CD4-positive, alpha-beta memory T cell (primary cell): ENCODE measurements at places on chromosomes 7 and 10. TPM values are rescaled to one million over a fixed set of nuclear protein-coding genes. Genes with fewer than 3 reads are reported as not detected.

Gene EVX1
- total RNA-seq = not detected

Gene GIMAP7
- total RNA-seq = 464 TPM

Gene TRA2A
- 145 TPM for total RNA-seq

- peaks cover 14% of the 10 kb centered on the region for H3K4me1 ChIP-seq
- no peaks in the 10 kb centered on the region for H3K27me3 ChIP-seq
- no peak overlapping the region for H3K4me3 ChIP-seq
- no peak for DNase-seq
- no peaks in the 10 kb centered on the region for H3K36me3 ChIP-seq
- no peak overlapping the region for H3K27ac ChIP-seq
Measured at GRCh38 chr10:133226251-133226808, 3.7 kb upstream of the UTF1 start.

- peaks cover 33% of the 10 kb centered on the region for H3K4me1 ChIP-seq
- no peak overlapping the region for H3K4me3 ChIP-seq
- H3K36me3 ChIP-seq = peaks cover 7% of the 10 kb centered on the region
Measured at GRCh38 chr7:6708304-6708703, 1.6 kb upstream of the ZNF12 start.

- no peaks in the 10 kb centered on the region for H3K36me3 ChIP-seq
- H3K27me3 ChIP-seq = no peaks in the 10 kb centered on the region
- no peak overlapping the region for H3K27ac ChIP-seq
- DNase-seq = peak; percentile 60
- no peak overlapping the region for H3K4me3 ChIP-seq
Measured at GRCh38 chr10:4061441-4061951, 276.5 kb upstream of the KLF6 start.

DNA sequence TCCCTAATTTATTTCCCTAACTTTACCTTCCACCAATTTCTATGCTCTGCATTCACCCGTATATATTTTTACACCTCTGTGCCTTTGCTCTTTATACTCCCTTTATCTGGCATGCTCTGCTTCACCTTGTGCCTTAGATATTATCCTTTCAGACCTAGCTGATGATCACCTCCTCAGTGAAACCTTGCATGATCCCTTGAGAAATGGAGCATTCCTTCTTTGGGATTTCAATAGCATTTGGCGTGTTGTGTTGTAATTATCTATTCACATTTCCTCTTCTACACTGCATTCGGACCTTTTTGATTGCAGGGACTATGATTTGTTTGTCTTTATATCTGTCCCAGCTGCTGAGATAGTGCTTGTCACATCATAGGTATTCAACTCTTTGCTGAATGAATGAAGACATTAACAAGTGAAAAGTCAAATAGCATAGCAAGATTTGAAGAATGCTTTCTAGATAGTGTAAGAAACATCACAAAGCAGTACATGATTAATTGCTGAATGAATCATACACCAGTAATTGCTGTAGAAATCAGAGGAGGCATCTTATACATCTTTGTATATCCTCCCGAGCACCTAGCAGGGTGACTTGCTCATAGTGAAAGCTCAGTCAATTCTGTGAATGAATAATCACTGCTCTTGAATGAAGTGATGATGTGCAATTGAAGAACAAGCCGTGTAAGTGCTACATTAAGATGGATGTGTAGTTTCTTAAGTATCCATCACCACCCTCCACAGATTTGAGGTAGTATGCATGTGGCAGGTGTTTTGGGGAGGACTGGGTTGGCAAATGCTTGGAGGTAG is 2.0 kb upstream of the TM9SF3 start:
- no peak for DNase-seq
- H3K27ac ChIP-seq = no peak overlapping the region
- no peaks in the 10 kb centered on the region for H3K36me3 ChIP-seq
- no peak overlapping the region for H3K4me3 ChIP-seq
- peaks cover 43% of the 10 kb centered on the region for H3K4me1 ChIP-seq
- H3K27me3 ChIP-seq = no peaks in the 10 kb centered on the region

GRCh38 chr10:8078027-8078426 is 23.5 kb downstream of the GATA3 start:
- H3K27ac ChIP-seq = no peak overlapping the region
- no peaks in the 10 kb centered on the region for H3K27me3 ChIP-seq
- no peak for DNase-seq
- peaks cover 6% of the 10 kb centered on the region for H3K4me1 ChIP-seq
- no peak overlapping the region for H3K4me3 ChIP-seq
- peaks cover 31% of the 10 kb centered on the region for H3K36me3 ChIP-seq

GRCh38 chr10:100829933-100830727 is 82.6 kb upstream of the SLF2 start:
- H3K27me3 ChIP-seq = peaks cover 47% of the 10 kb centered on the region
- H3K27ac ChIP-seq = no peak overlapping the region
- H3K36me3 ChIP-seq = no peaks in the 10 kb centered on the region

GRCh38 chr10:115903207-115903606 is 369.8 kb downstream of the GFRA1 start:
- H3K27ac ChIP-seq = no peak overlapping the region
- no peak for DNase-seq
- no peaks in the 10 kb centered on the region for H3K4me1 ChIP-seq
- no peaks in the 10 kb centered on the region for H3K36me3 ChIP-seq
- no peaks in the 10 kb centered on the region for H3K27me3 ChIP-seq

GRCh38 chr7:91140982-91141381 is 123.3 kb upstream of the FZD1 start:
- H3K27ac ChIP-seq = no peak overlapping the region
- H3K4me3 ChIP-seq = no peak overlapping the region
- no peaks in the 10 kb centered on the region for H3K36me3 ChIP-seq

GRCh38 chr7:142803901-142804300 is 33.1 kb downstream of the PRSS2 start:
- no peaks in the 10 kb centered on the region for H3K27me3 ChIP-seq
- peaks cover 97% of the 10 kb centered on the region for H3K4me1 ChIP-seq
- peaks cover 31% of the 10 kb centered on the region for H3K36me3 ChIP-seq
- H3K4me3 ChIP-seq = no peak overlapping the region
- no peak for DNase-seq
- H3K27ac ChIP-seq = peak overlapping the region; percentile 99

DNA sequence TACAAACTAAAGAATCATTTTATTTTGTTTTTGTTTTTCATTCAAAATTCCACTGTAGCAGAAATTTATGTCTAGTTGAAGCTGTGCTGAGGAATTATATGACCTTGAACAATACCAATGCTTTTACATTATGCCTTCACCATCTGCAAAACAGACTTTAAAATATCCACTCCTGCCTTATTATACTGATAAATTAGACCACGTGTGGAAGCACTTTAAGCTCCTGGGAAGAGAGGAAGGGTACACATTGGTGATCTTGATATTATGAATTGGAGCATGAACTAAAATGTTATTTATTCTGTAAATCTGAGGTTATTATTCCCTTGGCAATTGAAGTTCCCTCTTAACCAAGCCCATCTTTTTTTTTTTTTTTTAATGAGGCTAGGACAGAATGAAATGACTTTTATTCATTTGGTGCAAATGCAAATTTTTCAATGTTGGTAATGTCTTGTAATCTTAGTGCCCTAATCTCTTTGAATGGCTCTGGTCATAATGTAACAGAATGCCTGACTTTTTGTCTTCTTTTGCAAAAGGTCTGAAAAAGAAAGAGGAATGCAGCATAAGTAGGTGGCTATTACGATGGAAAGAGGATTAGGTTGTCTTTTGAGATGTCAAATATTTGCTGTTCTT is 139.9 kb upstream of the COBL start:
- no peaks in the 10 kb centered on the region for H3K36me3 ChIP-seq
- no peak overlapping the region for H3K4me3 ChIP-seq
- no peaks in the 10 kb centered on the region for H3K27me3 ChIP-seq
- no peak overlapping the region for H3K27ac ChIP-seq

DNA sequence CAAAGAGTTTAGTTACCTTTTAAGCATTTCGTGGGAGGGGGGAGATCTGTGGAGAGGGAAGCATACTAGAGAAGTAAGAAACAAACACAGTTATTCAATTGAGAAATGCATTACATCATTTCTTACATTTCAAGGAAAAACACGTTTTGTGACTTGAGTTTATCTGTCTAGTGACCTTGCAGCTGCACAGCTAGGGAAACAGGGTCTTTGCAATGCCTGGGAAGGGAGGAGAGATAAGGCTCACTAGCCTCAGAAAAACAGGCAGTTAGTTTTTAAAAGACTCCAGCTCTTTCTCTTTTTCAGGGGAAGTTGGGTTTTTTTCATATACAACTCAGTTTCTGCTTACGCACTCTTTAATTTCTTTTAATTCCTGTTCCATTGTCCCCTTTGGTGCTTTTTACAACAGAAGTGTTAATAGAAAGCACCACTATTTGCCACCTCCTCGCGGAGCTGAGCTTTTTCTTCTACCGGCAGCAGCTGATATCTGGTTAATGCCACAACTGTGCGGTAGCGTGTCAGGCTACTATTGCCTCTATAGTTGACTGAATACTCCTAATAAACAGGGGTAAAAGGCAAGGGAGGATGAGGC is 5.6 kb downstream of the CYP3A43 start:
- no peak for DNase-seq
- H3K36me3 ChIP-seq = no peaks in the 10 kb centered on the region
- H3K4me1 ChIP-seq = no peaks in the 10 kb centered on the region
- no peak overlapping the region for H3K4me3 ChIP-seq
- no peaks in the 10 kb centered on the region for H3K27me3 ChIP-seq
- no peak overlapping the region for H3K27ac ChIP-seq

DNA sequence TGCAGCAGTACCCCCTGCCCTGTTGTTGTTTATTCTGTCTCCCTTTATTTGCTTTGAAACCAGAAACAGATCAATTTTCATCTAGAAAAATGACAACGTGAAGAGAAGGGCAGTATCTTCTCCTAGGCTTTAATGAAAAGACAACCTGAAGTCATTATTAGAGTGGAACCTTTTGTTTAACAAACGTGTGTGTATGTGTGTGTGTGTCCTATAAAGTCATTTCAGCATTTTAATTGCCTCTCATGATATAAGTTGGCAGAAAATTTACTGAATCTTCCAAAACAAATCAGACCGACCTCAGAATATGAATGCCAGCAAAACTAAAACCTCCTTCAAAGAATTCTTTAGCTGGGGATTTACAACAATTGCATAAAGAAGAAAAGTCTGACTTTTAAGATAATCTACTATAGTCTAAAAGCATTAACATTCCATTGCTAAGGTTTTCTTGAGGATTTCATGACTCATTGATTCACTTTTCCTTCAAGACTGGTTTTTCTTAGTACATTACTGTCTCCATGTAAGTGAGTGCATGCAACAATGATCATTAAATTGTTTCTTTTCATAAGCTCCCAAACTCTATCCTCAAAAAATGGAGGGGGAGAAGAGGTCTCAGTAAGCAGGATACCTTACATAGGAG is 3.2 kb downstream of the GLI3 start:
- no peak overlapping the region for H3K4me3 ChIP-seq
- DNase-seq = no peak
- H3K27me3 ChIP-seq = peaks cover 6% of the 10 kb centered on the region
- no peaks in the 10 kb centered on the region for H3K36me3 ChIP-seq

GRCh38 chr10:75648854-75649253 is 217.4 kb downstream of the LRMDA start:
- H3K27me3 ChIP-seq = no peaks in the 10 kb centered on the region
- no peak overlapping the region for H3K4me3 ChIP-seq
- no peak overlapping the region for H3K27ac ChIP-seq
